ENCODE measurements at places on chromosomes 7 and 10. TPM values are rescaled to one million over a fixed set of nuclear protein-coding genes. Genes with fewer than 3 reads are reported as not detected.

The SLIT1 gene
- total RNA-seq: 0.09 TPM

- H3K4me1 ChIP-seq: no peaks in the 10 kb centered on the region
- DNase-seq: no peak
- no peak overlapping the region for H3K27ac ChIP-seq
- no peak overlapping the region for H3K4me3 ChIP-seq
- H3K27me3 ChIP-seq: peaks cover 7% of the 10 kb centered on the region
- no peaks in the 10 kb centered on the region for H3K36me3 ChIP-seq
Measured at GRCh38 chr7:140069298-140069949, 6.7 kb upstream of the PARP12 start.

- H3K27me3 ChIP-seq: 0 out of 2 replicates have a peak, but pooled peaks cover 5% of the 10 kb centered on the region
- H3K27ac ChIP-seq: no peak overlapping the region
- no peaks in the 10 kb centered on the region for H3K4me1 ChIP-seq
- no peak overlapping the region for H3K4me3 ChIP-seq
- no peak for DNase-seq
Measured at GRCh38 chr7:105707967-105708762, 126.9 kb upstream of the EFCAB10 start.

DNA sequence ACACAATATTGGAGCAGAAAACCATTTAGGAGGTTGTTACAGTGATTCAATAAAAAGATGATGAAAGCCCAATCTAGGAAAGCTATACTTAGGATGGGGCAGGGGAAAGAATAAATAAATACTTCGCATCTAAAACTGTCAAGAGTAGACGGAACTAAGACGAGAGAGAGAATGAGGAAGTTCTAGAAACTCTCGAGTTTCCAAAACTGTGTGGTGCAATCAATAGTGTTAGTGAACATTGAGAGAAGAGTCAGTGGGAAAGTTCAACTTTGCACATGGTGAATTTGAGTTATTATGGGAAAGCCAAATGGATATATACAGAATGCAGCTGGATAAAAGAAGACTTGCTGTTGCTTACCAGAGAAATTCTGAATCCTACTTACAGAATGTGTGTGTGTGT, 133.8 kb upstream of the MEOX2 start:
- H3K4me1 ChIP-seq: no peaks in the 10 kb centered on the region
- DNase-seq: no peak
- H3K27ac ChIP-seq: no peak overlapping the region
- no peaks in the 10 kb centered on the region for H3K27me3 ChIP-seq
- no peaks in the 10 kb centered on the region for H3K36me3 ChIP-seq
- H3K4me3 ChIP-seq: no peak overlapping the region

- H3K4me3 ChIP-seq: no peak overlapping the region
- no peaks in the 10 kb centered on the region for H3K36me3 ChIP-seq
- H3K4me1 ChIP-seq: no peaks in the 10 kb centered on the region
- no peak for DNase-seq
- H3K27ac ChIP-seq: no peak overlapping the region
Measured at GRCh38 chr7:83849131-83849530, 200.2 kb upstream of the SEMA3E start.

The OPN1SW gene
- total RNA-seq: not detected

The NRP1 gene
- total RNA-seq: 0.54 TPM

The GNGT1 gene
- 0.83 TPM for total RNA-seq

The NUTM2E gene
- 0.20 TPM for total RNA-seq

- H3K27ac ChIP-seq: no peak overlapping the region
- peaks cover 52% of the 10 kb centered on the region for H3K4me1 ChIP-seq
- H3K4me3 ChIP-seq: no peak overlapping the region
- no peaks in the 10 kb centered on the region for H3K36me3 ChIP-seq
- DNase-seq: no peak
Measured at GRCh38 chr7:64888901-64889685, 14.0 kb upstream of the ZNF273 start.

DNA sequence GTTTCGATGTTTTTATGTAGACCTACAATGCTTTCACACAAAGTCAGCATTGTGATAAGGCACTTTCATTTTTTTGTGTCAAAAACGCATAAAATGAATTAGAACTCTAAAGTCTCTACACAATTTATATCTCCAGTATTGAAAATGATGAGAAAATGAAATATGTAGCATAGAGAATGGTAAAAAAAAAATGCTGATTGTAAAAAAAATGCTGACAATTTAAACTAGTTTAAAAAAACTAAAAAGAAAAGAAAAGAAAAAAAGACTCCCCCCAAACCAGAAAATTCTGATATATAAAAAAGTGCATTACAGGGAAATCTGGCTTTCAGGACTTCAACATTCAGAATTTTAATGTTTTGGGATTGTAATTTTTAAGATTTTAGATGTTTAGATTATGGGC, 148.1 kb downstream of the FZD1 start:
- no peak overlapping the region for H3K27ac ChIP-seq
- H3K4me1 ChIP-seq: no peaks in the 10 kb centered on the region
- H3K36me3 ChIP-seq: no peaks in the 10 kb centered on the region

GRCh38 chr7:101990811-101991418, 173.5 kb downstream of the CUX1 start:
- H3K27ac ChIP-seq: no peak overlapping the region
- DNase-seq: no peak
- no peak overlapping the region for H3K4me3 ChIP-seq
- peaks cover 11% of the 10 kb centered on the region for H3K36me3 ChIP-seq
- no peaks in the 10 kb centered on the region for H3K27me3 ChIP-seq

DNA sequence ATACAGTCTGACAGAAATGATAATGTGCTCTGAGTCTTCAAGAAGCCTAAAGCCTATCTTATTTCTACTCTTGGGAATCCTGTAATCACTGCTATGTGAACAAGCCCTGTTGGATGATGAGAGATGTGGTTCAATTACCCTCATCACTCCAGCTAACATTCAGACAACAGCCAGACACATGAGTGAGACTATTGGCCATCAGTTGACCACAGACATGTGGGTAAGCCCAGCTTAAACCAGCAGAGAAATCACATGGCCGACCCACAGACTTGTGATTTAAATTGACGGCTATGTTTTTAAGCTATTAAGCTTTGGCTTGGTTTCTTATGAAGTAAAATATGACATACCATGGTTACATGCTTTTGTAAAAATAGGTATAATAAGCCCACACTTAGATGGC, 2.6 kb downstream of the MBL2 start:
- no peaks in the 10 kb centered on the region for H3K36me3 ChIP-seq
- H3K4me3 ChIP-seq: no peak overlapping the region
- H3K27me3 ChIP-seq: no peaks in the 10 kb centered on the region
- DNase-seq: no peak

DNA sequence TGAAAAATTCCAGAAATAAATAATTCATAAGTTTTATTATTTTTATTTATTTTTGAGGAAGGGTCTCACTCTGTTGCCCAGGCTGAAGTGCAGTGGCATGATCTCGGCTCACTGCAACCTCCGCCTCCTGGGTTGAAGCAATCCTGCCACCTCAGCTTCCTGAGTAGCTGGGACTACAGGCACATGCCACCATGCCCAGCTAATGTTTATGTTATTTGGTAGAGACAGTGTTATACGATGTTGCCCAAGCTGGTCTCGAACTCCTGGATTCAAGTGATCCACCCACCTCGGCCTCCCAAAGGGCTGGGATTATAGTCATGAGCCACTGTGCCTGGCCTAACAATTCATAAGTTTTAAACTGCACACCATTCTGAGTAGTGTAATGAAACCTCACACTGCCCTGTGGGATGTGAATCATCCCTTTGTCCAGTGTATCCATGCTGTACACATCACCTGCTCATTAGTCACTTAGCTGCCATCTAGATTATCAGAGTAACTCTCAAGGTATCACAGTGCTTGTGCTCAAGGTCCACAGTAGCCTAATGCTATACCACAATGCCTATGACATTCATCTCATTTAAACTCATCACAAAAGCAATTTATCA, 17.9 kb downstream of the RTKN2 start:
- H3K36me3 ChIP-seq: no peaks in the 10 kb centered on the region
- H3K4me1 ChIP-seq: no peaks in the 10 kb centered on the region
- no peaks in the 10 kb centered on the region for H3K27me3 ChIP-seq
- no peak overlapping the region for H3K27ac ChIP-seq
- DNase-seq: no peak

The ASB4 gene
- not detected for total RNA-seq

DNA sequence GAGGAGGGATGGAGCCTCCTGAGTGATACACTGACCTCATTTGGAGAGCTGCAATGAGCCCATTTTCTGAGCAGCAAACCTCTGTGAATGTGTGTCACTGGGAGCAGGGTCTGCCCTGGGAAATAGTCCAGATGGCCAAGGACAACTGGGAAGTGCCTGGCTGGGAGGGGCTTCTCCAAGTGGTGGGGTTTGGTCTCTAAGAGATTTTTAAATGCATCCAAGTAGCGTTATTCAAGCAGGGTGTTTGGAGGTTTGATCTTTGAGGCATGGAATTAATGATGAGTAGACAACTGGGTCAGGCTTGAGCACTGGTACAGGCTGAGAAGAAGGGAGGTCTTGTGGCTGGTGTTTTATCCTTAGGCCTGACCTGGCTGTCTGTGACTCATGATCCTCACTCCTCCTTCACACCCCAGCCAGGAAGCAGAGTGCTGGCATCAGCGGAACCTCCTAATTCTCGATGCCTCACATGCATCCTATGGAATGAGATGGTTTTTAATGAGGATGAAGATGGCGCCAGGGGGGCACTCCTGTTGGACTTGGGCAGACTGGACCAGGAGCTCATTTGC, 3.3 kb downstream of the GOLGA7B start:
- H3K4me1 ChIP-seq: no peaks in the 10 kb centered on the region
- H3K4me3 ChIP-seq: no peak overlapping the region
- no peak for DNase-seq
- H3K36me3 ChIP-seq: no peaks in the 10 kb centered on the region
- peaks cover 13% of the 10 kb centered on the region for H3K27me3 ChIP-seq

DNA sequence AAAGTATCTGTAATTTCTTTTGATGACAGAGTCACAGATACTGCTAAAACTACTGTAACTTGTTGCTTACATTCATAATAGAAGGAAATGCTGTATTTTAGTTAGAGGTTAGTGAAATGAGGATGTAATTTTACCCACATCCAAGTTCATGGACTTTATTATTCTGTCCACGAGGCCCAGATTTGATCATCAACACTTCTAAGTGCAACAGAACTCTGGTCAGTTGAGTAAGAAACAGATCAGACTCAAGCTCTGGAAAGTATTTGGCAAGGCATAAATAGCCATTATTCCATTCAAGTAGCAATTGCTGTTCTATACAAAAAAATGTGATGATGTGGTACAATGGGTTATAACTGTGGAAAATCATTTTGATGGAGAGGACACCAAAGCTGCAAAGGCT, 22.3 kb downstream of the ACADSB start:
- H3K36me3 ChIP-seq: no peaks in the 10 kb centered on the region
- H3K27me3 ChIP-seq: no peaks in the 10 kb centered on the region
- DNase-seq: no peak
- H3K4me1 ChIP-seq: no peaks in the 10 kb centered on the region

The CTBP2 gene
- total RNA-seq: 6.5 TPM

The SLC26A3 gene
- 0.86 TPM for total RNA-seq

DNA sequence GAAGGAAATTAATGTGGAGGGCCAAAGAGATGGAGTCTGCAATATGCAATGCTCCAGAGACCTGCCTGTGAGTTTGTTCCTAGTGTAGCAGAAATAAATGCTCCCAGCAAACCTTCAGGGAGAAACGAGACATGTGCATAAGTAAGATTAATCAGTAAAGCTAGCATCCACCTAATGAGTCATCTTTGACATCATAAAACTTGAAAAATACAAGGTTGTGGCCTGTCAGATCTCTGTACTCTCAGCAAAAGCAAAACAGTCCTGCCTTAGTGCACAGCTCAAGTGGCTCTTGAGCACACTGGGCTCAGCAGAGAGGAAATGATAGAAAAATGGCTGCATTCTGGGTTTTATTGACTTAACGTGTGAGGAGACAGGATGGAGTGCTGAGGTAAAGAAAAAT, 32.5 kb upstream of the ERCC6 start:
- H3K36me3 ChIP-seq: no peaks in the 10 kb centered on the region
- no peak overlapping the region for H3K27ac ChIP-seq
- no peak for DNase-seq
- H3K4me1 ChIP-seq: no peaks in the 10 kb centered on the region

GRCh38 chr7:103445228-103446048, 569 bp downstream of the SLC26A5 start:
- no peak overlapping the region for H3K27ac ChIP-seq
- peaks cover 14% of the 10 kb centered on the region for H3K4me1 ChIP-seq
- H3K4me3 ChIP-seq: peak overlapping the region; percentile 32
- peak; percentile 15 for DNase-seq
